ENCODE measurements at places on chromosomes 12 and 14. TPM values are rescaled to one million over a fixed set of nuclear protein-coding genes. Genes with fewer than 3 reads are reported as not detected.
A peak's percentile ranks its signal among the peaks of the same experiment; 100 is the strongest.

DNA sequence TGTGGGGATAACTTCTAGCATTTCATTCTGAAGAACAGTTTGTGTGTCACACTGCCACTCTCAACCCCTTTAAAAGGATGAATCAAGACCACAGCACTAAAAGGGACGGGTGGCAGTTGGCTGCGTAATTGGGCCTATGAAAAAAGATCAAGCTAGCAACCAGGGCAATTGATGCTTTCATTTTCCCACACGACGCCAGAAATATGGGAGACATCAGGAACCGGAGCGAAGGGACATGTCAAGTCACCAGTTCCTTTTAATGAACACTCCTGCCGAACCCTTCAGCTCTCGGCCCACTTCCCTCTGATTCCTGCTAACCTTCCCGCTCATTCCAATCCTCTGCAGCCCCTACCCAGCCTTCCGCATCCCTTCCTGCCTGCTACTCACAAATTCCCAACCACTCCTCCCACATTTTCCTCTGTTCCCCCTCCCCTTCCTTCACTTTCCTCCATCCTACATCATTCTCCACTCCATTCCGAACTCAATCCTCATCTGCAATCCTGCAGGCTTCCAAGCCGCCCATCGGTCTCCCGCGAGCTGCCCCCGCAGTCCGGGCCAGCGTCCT, 753 bp downstream of the CSRNP2 start:
- DNase-seq, result no peak

- DNase-seq, result no peak
Measured at GRCh38 chr12:1851151-1851701, 30.9 kb downstream of the LRTM2 start.

DNA sequence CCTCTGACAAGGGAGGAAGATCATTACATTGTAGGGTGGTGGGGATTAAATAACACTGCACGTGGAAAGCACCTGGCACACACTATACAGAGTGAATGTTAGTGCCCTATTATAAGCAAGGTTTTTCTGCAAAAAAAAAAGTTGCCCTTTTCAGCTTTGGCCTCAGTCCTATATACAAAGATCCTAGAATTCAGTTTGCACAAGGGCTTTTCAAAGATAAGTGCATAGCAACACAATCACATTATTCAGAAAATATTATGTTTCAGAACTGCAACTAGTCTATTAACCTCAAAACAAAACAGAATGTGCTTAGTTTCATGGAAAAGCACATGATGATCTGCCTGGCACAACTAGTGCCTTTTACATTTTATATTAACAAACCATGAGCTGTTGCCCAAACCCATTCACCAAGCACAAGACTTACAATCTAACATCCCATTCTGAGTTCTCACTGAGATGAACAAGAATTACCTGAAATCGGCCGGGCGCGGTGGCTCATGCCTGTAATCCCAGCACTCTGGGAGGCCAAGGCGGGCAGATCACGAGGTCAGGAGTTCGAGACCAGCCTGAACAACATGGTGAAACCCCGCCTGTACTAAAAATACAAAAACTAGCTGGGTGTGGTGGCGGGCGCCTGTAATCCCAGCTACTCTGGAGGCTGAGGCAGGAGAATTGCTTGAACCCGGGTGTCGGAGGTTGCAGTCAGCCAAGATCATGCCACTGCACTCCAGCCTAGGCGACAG, 1.8 kb downstream of the TM7SF3 start:
- no peak for DNase-seq

DNA sequence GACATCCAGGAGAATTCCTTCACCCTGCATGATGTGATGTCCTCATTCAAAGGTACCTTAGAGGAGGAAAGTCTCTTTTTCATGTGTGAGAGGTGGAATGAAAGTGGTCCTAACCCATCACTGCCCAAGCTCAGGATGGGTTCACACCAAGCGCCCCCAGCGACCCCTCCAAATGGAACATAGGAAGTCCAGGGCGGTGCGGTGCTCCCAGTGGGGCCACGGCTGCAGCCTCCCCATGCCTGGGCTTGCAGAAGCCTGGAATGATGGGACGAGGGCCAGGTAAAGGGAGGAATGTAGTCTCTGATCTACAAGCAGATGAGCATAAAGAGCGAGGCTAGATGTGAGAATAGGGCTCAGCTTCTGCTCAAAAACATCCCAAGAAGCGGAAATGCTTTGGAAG, 196.3 kb downstream of the TTC7B start:
- DNase-seq, result no peak

- DNase-seq, result no peak
Measured at GRCh38 chr12:98533723-98534251, 18.4 kb downstream of the TMPO start.

GRCh38 chr12:48693572-48693971, 11.5 kb upstream of the KANSL2 start:
- no peak for DNase-seq

GRCh38 chr14:100547633-100548294, 39.5 kb downstream of the BEGAIN start:
- DNase-seq, result no peak

DNA sequence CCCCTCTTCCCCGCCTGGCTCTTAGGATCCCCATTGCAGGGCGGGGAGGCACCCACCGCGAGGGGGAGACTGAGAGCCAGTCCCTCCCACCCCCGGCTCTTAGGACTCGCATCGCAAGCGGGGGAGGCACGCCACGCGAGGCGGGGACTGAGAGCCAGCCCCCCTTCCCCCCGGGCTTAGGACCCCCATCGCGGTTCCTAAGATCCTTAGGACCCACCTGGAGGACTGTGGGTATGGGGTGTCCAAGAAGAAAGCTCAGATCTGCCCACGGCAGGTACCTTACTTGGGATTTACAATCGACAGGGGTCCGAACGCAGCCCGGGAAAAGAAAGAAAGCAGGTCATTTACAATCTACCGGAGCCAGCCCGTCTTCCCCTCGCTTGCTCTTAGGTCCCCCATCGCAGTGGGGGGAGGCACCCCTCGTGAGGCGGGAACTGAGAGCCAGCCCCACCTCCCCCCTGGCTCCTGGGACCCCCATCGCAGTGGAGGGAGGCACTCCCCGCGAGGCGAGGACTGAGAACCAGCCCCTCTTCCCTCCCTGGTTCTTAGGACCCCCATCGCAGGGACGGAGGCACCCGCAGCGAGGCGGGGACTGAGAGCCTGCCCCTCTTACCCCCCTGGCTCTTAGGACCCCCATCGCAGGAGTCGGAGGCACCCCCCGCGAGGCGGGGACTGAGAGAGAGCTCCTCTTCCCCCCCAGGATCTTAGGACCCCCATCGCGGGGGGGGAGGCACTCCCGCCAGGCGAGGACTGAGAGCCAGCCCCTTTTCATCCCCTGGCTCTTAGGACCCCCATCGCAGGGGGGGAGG, 43.7 kb downstream of the DDX11 start:
- peak; percentile 88 for DNase-seq

DNA sequence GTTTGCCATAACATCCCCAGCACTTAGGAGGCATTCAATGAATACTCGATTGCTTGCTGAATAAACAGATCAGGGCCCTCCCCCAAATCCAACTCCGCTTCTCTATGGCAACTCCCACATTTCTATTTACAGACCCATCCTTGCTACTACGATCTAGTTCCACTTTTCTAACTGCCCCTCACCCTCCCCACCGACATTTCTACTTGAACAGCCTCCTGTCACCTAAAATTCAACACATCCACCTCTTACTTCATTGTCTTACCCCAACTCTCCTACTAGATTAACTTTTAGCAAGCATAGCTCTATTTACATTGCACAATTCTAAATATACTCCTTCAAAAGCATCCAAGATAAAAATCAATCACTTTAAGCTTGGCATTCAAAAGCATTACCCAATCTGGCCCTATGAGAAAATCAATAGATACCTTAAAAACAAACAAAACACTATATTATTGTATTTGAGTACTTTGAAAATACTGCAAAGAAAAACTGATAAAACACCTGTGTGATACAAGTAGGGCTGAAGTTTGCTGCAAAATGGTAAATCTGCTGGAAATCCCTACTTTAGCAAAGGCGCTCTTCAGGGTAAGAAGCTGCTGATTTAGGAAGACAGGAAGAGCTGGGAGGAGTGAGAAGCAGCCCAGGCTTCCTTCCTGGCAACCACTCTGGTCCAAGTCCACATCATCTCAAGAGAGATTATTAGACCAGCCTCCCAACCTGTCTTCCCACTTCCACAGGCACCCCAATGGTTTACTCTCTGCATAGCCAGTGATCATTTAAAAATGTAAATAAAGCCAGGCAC, 96.4 kb downstream of the HECTD4 start:
- DNase-seq, result no peak

- DNase-seq, result no peak
Measured at GRCh38 chr12:94266796-94267536, 118.6 kb downstream of the PLXNC1 start.

DNA sequence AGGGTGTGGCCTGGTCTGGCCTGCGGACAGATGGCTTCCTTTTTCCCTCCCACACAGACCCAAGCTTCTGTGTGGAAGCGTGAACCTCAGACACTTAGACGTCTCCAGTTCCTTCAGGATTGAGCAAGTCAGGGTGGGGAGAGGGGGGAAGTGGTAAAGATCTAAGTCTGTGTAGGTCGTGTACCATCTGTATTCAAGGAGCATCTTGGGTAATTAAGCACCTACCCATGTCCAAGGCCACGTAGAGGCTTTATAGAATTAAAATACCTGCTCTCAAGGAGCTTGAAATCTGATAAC, 1.7 kb downstream of the AVIL start:
- DNase-seq, result no peak

DNA sequence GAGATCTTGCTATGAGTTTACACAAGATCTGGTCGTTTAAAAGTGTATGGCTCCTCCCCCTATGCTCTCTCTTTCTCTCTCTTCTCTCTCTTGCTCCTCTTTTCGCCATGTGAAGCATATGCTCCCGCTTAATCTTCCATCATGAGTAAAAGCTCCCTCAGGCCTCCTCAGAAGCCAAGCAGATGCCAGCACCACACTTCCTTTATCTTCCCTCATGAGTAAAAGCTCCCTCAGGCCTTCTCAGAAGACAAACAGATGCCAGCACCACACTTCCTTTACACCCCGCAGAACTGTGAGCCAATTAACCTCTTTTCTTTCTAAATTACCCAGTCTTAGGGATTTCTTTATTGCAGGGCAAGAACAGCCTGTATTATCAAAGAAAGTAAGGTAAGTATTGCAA, 152.4 kb downstream of the SEC23A start:
- no peak for DNase-seq

DNA sequence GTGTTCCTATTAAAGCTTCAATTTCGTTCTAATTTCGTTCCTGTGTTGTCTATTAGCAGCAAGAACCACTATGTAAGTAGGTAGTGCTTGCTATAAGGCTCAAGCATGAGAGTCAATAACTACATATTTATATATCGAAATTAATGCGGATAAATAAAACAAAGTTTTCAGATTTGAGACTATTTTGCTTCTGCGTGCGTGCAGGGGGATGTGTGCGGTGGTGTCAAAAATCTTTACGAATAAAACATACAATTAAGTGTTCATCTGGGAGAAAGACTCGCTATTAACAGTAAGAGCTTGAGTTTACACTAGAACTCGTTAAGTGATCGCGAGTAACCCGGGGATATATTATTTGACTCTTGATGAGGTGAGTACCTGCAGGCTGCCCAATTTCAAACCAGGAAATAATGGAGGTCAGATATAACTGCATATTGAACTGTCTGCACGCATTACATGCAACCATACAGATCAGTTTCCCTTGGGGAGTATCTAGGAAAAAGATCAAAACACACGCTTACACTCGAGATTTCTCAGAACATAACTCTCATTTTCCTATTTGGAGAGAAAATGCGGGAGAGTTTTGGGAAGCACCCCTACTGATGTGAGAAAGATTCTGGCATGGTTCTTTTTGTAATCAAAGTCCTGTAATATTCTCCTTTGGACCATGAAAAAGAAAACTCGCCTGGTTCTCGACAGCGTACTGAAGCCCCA, 813 bp downstream of the TWF1 start:
- no peak for DNase-seq

- DNase-seq, result no peak
Measured at GRCh38 chr14:60188115-60188514, 22.9 kb upstream of the DHRS7 start.

- DNase-seq, result no peak
Measured at GRCh38 chr12:80925237-80925636, 12.5 kb downstream of the LIN7A start.

Gene CDKN1B
- 28.9 TPM for total RNA-seq

Gene HNF1A
- total RNA-seq, result not detected

Gene AQP2
- not detected for total RNA-seq

Gene MYF5
- total RNA-seq, result not detected

Gene HOXC9
- 0.42 TPM for total RNA-seq

Gene LMNTD1
- total RNA-seq, result not detected

Gene ANAPC7
- total RNA-seq, result 47.1 TPM

Data from mesenteric fat pad (tissue), 1 donor.